NCI-H2081 treated with DMSO at 0.1 percent for 48 hours (cell line): ENCODE measurements at places on chromosomes 12 and 14.

DNA sequence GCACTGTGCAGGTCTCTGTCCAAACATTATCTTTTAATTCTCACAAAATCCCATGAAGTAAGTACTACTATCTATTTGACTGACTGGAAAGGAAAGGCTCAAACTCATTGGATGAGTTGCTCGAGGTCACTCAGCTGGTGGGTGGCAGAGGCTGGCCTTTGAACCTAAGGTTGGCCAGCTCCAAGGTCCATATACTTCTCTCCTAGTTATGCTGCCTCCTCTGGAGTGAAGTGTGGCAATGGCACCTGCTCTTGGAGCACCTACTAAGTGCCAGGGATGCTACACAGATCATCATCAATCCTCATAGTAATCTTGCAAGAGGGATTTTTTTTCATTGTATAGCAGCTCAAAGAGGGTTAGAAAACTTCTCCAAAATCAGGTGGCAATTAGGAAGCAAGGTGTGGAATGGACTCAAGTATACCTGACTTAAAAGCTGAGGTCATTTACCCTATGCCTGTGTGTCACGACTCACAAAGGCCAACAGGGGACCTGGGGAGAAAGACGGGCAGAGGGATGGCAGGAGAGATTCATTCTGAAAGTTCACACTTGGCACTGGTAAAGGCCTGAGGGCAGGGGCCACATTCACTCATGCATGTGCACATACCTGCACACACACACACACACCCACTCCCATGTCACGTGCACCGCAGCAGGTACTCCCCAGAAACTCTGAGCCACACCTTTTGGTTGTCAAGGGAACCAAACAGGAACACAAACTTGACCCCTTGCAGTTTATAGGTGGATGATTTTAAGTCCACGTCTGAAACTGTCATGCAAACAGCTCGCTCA is 146.4 kb downstream of the FOXN3 start:
- no peak for DNase-seq

GRCh38 chr12:32499048-32499447 is 99.7 kb downstream of the FGD4 start:
- no peak for DNase-seq

- DNase-seq, result no peak
These were observed 5.3 kb downstream of the GSC start for GRCh38 chr14:94764573-94764972.

- DNase-seq, result no peak
These were observed 42.6 kb upstream of the FOXJ2 start for GRCh38 chr12:7989827-7990491.

DNA sequence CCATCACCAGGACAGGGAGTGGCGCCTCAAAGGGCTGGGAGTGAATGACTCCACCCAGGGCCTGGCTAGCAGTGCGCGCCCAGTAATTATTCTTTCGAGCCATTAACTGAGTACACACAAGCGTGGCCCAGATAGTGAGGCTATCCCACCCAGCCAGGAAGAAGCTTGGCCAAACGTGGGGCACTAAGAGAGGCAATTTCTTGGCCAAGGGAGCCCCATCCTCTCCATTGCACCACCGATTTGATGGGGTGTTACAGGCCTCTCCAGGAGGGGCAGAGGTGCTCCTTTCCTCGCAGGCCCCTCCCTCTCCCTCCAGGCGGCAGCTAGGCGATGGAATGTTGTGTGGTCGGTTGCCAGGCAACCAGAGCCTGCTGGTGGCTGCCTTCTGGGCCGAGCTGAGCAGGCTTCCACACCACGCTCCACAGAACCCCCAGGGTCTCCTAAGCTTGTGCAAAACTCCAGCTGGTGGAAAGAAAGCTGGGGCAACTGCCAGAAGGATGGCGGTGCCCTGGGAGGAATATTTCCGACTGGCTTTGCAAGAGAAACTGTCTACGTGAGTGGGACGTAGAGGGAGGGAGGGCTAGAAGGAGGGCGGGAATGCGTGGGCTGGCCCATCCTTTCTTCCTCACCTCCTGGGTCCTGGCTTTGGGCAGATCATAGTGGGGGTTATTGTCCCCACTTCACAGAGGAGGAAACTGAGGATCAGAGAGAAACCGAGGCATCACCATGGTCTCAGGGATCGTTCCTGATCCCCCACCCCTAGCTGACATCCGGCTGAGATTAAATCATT is at the start of gene CFAP73:
Gene CFAP73, plus strand, starts transcription at position 364 of the 790 bp plus-strand sequence. Its CDS starts 134 bp downstream, at position 498.
- no peak for DNase-seq

GRCh38 chr12:29104516-29104915 is 44.6 kb upstream of the FAR2 start:
- DNase-seq, result no peak

- no peak for DNase-seq
These were observed 19.3 kb upstream of the MMP17 start for GRCh38 chr12:131808744-131809371.

GRCh38 chr14:29156096-29156495 is 389.5 kb downstream of the FOXG1 start:
- no peak for DNase-seq

DNA sequence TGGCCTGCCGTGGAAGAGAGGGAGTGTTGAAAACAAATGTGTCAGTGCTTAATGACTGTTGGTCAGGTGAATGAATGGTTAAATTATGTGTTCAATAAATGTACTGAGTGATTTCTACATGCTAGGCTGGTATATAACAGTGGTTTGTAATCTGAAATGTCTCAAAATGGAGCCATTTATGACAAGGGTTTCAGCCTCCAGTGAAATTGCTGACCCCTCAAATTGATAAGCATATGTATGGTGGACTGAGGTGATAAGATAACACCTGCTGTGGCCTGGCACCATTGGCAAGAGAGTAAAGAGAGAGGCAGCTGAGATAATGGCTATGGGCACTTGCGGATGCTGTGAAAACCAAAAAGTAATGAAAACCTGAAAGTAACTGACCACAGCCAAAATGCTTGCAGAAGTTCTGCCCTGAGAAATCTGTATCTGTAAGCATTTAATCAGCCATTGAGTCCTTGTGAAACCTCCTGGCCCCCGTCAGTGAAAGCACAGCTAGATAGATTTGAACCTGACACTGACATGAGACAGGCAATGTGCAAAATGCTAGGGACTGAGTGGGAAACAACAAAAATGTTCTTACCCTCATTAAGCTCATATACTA is 1.4 kb upstream of the BCAT1 start:
- no peak for DNase-seq

GRCh38 chr12:117388951-117389446 is 27.6 kb upstream of the NOS1 start:
- no peak for DNase-seq

DNA sequence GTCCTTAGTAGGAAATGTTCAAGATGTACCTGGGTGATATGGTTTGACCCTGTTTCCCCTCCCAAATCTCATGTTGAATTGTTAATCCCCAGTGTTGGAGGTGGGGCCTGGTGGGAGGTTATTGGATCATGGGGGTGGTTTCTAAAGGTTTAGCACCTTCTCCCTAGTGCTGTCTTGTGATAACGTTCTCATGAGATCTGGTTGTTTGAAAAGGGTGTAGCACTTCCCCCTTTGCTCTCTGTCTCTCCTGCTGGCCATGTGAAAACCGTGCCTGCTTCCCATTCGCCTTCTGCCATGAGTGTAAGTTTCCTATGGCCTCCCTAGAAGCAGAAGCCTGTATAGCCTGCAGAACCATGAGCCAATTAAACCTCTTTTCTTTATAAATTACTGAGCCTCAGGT is 353.0 kb upstream of the SFSWAP start:
- DNase-seq, result no peak

- no peak for DNase-seq
These were observed 110.2 kb downstream of the SNAPC1 start for GRCh38 chr14:61872452-61872851.

DNA sequence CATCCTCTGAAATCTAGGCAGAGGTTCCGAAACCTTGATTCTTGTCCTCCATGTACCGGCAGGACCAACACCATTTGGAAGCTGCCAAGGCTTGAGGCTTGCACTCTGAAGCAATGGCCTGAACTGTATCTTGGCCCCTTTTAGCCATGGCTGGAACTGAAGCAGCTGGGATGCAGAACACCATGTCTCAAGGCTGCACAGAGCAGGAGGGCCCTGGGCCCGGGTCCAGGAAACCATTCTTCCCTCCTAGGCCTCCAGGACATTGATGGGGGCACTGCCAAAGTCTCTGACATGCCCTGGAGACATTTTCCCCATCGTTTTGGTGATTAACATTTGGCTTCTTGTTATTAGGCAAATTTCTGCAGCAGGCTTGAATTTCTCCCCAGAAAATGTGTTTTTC is 198.7 kb downstream of the EFCAB11 start:
- no peak for DNase-seq

- no peak for DNase-seq
These were observed 11.6 kb upstream of the CDH24 start for GRCh38 chr14:23068789-23069412.

DNA sequence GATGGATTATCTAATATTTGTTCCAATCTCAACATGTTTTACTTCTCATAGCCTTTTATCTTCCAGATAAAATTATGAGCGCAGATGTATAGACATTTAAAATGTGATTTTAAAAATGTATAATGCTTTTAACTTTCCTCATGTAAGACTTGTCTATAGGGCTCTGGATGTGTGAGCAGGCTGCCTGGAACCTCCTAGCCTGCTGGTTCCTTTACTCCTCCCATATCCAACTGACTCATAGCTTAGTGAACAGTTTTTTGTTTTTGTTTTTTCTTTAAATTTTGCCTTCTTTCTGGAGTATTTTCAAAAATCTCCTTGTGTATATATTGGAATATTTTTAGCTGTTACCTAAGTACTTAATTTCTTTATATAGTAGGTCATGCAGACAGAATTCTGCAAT is 115.4 kb downstream of the PDE3A start:
- DNase-seq, result no peak

DNA sequence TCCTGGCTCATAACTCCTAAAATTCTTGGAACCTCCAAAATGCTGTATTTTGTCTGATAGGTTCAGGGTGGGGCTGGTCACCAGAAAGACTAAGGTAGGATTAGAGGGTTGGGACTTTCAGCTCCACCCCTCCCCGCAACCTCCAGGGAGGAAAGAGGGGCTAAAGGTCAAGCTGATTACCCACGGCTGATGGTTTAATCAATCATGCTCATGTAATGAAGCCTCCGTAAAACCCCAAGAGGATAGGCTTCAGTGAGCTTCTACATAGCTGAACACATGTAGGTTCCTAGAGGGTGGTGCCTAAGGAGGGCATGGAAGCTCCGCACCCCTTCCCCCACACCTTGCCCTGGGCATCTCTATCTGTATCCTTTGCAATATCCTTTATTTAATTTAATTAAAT is 60.0 kb downstream of the DGLUCY start:
- DNase-seq, result no peak

DNA sequence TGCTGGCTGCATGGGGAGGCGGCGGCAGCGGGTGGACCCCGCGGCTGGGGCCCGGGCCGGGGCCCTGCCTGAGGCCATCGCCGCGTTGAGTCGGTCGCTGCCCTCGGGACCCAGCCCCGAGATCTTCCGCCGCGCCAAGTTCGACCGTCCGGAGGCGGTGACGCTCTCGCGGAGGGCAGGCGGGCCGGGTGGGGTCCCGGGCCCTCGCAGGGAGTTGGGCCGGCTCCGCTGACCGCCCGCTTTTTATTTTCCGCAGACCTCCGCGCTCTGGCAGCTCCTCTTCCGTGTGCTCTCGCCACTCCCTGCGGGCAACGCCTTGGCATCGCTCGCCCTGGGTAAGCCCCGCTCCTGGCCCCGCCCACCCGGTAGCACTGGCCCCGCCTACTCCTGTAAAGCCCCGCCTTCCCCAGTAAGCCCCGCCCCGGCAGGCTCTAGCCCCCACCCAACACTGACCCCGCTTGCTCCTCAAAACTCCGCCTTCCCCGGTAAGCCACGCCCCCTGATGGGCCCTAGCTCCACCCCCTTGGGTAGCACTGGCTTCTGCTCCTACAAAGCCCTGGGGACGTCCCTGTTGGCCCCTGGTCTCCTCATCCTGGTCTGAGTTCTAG is 424 bp downstream of the TEDC1 start:
- no peak for DNase-seq
